A549 (cell line): ENCODE measurements at places on chromosomes 1 and 21. TPM values are rescaled to one million over a fixed set of nuclear protein-coding genes. Genes with fewer than 3 reads are reported as not detected.
A peak's percentile ranks its signal among the peaks of the same experiment; 100 is the strongest.

DNA sequence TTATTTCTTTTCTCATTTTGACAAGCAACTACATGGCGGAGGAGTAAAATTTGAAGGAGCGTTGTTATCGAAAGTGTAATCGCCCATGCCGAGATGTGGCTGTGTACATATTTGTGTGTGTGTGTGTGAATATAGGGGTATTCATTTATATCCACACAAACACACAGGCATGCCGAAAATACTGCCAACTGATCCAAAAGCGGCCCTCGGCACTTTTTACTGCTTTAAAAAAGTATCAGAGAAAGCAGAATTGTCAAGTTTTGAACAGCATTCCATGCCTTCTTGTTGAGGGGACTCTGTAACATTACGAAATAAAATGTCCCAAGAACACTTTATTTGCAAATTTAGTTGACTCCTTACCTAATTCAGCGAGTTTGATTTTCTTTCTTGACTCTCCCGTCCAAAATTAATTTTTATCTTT lies 1.1 kb downstream of the PBX1 start:
- DNase-seq = no peak

GRCh38 chr21:16535102-16535422 lies 805.3 kb downstream of the USP25 start:
- no peak for DNase-seq

- peak; percentile 50 for DNase-seq
Measured at GRCh38 chr1:109877317-109877771, 33.3 kb upstream of the CSF1 start.

- no peak for DNase-seq
Measured at GRCh38 chr1:88272216-88272615, 411.9 kb upstream of the PKN2 start.

Gene GJB4
- 0.04 to 0.07 TPM in 2 of 3 replicates, not detected in the other for polyA plus RNA-seq

- DNase-seq = no peak
Measured at GRCh38 chr1:156420205-156421061, 51.4 kb downstream of the RHBG start.

- peak; percentile 38 for DNase-seq
Measured at GRCh38 chr1:75083848-75084514, 50.2 kb upstream of the LHX8 start.

GRCh38 chr1:115280064-115280463 lies 58.0 kb downstream of the NGF start:
- DNase-seq = no peak

Gene DMBX1
- 1.1 to 2.2 TPM (median 1.7 TPM) in 3 replicates for polyA plus RNA-seq

- DNase-seq = peak; percentile 25
Measured at GRCh38 chr1:193019442-193020026, 39.6 kb downstream of the UCHL5 start.

DNA sequence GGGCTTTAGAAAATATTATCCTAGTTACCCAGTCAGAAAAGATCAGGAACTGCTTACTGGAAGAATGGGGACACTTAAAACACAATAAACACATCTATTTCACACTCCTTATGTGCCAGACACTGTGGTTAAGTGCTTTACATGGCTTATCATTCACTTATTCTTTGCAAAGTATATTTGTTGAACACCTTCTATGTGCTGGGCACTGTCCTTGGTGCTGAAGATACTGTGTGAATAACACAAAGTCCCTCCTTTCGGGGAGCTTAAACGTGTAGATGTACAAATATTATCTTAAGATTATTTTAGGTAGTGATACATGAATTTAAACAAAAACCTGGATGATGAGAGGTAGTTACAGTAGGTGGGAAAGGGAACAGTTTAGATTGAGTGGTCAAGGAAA lies 169.3 kb downstream of the ST6GALNAC5 start:
- DNase-seq = no peak

DNA sequence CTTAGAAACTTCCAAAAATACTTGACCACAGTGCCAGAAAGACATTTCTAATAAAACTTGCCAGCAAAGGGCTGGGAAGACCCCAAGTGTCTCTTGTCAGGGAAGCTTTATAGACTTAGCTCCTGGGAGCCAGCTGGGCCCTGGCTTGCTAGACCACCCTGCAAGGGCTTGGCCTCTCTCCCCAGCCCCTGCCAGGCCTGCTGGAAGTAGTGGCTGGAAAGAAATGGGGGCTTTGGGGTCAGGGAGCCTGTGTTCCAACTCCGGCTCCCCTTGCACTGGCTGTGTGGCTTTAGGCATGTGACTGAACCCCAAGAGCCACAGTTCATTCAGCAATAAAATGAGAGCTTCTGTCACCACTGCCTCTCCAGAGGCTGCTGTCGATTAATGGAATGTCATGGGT lies 31.1 kb downstream of the H3-3A start:
- DNase-seq = no peak

DNA sequence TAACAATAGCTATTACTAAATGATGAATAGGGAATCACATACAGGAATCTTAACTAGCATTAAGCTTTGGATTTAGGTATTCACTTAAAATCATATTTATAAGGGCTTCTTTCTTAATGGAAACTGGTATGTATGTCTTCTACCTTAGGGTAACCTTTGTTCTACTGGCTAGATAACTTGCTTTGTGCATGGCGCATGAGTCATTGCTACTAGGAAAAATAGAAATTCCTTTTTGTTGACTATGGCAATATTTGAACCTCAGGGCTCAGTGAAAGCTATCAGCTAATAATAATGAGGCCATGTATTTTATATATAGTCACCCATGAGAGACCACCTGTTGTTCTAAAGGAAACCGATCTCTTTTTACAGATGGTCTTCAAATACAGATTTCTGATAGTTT lies 72.5 kb downstream of the RPS6KC1 start:
- DNase-seq = no peak

- no peak for DNase-seq
Measured at GRCh38 chr1:12179111-12179519, 12.3 kb downstream of the TNFRSF1B start.

DNA sequence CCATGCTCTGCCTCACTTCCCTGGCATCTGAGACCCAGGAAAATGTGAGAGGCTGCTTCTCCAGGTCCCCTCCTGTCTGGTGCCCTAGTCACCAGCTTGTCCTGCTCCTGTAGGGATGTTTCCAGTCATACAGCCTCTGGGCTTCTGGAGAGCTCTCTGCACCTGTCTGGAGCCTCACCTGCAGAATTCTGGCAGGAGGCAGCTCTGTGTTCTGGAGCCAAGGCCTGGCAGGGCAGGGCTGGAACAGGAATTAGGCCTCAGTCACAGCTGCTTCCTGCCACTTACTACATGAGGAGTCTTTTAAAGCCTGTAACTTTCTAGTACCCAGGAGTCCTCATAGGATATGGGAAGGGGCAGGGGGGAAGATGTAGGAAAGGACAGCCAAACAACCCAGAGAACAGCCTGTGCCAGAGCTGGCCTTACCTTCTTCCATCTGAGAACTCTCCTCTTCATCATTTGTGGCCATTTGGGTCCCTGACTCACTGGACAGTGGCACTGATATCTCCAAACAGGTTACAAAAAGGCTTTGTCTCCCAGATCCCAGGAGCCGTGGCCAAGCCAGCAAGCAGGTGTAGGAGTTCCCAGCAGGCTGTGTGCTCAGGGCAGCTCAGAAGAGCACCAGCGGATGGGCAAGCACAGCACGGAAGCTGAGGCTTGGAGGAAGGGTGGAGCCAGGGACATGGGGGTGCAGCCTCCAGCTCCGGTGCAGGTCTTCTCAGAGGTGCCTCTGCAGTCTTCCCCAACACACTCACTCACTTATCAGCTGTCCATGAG lies 31.4 kb upstream of the ARTN start:
- no peak for DNase-seq

DNA sequence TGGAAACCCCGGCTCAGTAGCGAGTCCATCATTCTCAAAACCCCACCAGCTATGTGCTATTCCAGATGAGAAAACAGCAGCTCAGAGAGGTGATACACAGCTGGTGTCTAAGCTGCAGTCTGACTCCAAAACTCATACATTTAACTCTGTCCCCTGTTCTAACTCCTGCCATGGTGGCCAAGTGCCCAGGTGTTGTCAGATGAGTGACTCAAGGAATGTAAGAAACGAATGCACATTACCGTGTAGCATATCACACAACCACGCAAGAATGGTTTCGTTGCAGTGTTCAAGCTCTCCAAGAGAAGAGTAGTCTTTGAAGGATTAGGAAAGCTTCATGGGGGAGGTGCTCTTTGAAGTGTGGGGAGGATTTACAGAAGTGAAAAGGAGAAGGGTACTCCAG lies 4.7 kb upstream of the XKR8 start:
- no peak for DNase-seq

DNA sequence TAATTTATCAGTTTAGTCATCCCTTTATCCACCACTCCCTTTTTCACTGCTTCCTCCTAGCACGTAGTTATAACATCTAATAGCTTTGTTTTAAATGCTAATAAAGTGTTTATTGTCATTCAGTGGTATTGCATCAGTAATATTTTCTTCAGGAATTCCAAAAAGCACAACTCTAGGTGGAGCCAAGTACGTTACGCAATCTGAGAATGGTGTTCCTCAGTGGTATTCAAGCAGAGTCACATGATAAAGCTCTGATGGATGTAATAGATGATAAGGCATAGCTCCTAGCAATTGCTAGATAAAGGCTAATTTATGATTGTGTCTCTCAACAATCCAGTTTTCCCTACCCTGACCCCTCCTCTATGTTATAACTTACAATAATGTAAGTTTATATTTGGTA lies 494.6 kb upstream of the ADGRL4 start:
- no peak for DNase-seq

GRCh38 chr21:40602080-40602479 lies 244.9 kb downstream of the DSCAM start:
- no peak for DNase-seq

DNA sequence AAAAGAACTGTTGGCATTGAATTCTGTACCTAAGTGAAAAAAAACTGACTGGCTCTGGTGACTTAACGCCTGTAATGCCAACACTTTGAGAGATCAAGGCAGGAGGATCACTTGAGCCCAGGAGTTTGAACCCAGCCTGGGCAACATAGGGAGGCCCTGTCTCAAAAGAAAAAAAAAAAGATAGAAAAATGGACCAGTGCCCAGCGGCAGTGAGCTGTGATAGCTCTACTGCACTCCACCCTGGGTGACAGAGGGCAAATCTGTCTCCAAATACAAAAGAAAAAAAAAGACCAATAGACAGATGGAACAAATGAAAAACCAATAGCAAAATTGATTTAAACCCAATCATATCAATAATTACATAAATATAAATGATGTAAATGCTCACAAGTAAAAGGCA lies 674 bp upstream of the AKR7A3 start:
- DNase-seq = no peak

Gene TMEM269
- 0.08 to 0.21 TPM (median 0.15 TPM) in 3 replicates for polyA plus RNA-seq

- no peak for DNase-seq
Measured at GRCh38 chr1:203478231-203478630, 2.6 kb downstream of the PRELP start.

DNA sequence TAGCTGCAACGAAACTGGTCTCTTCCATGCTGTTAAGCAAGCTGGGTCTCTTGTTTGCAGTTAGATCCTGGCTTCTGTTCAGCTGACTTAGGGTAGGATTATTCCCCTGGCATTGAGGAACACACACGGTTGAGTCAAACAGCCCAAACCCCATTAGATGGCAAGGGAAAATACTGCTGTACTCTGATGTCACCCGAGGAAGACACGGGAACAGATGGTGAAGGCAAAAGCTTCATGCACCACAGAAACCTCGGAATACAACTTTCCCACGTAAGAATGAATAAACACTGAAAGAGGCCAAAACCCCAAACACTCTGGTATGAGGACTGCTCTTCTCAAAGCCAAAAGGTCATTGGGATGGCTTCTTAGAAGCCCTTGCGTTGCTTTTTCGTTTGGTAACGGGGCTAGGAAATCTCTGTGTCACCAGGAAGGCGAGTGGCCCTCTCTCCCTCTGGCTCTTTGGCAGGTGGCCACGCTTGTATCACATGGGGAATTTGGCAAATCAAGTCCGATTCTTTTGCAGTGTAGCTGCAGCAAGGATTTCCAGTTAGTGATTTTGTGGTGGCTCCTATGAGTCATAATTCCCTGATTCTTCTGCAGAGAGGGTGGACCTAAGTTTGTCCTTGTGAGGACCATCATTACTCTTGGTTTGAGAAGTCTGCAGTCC lies 16.7 kb upstream of the LYST start:
- DNase-seq = no peak

Gene FCGR3A
- not detected in 3 replicates for polyA plus RNA-seq

DNA sequence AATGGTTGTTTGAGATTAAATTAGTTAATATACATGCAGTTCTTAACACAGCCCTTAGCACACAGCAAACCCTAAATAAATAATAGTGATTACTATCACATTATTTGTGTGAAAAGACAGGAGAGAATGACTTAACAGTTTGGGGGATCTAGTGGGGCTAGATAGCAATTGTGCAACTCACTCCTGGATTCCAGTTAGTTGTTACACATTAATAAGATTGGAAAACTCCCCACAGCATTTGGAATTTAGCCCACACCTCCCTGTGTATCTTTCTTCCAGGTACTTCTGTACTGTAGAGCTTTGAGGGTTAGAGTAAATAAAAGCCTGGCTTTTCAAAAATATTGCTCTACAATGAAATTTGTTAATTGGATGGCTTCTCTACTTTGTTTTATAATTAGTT lies 93.2 kb downstream of the KCTD3 start:
- DNase-seq = no peak

DNA sequence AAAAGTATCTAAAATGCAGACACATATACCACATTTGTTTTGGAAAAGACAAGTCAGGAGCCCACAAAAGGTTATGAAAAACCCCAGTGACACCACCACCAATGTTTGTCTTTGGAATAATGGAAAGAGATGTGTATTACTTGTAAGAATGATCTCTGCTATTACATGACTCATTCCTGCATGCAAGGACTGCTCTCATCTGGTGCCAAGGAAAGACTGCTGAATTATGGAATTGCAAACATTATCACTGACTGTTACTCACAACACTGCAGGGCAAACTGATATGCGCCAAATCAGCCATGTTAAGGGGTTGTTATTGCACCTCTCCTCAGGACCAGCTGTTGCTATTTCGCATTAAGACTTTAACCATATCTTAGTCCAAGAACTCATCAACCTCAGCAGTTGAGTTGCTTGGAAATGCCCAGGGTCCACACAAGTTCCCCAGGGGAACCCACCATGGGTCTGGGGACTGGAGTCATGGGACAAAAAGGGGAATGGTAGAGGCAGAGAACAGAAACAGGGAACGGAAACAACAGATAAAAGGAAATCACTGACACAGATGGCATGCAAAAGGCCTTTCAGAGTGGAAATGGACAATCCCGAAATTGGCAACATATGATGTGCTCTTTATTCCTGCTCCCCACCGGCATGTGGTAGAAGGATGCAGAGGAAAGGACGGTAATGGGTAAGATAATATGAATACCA lies 34.4 kb downstream of the CAPZB start:
- DNase-seq = peak; percentile 57

- no peak for DNase-seq
Measured at GRCh38 chr1:12435639-12436344, 182.2 kb downstream of the DHRS3 start.

DNA sequence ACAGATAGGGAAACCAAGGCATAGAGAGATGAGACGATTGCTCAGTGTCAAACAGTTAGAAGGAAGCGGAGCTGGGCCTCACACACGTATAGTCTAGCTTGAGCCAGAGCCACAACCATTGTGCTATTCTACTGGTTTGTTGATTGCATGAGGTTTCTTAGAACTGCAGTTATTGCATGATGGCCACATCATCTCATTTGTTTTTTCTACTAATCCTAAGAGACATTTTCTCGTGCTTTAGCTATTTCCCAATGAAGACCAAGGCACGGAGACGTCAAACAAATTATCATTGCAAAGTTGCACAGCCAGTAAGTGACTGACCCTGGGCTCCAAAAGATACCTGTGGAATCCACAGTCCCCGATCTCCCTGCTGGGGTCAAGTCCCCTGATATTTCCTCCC lies 25.1 kb upstream of the ZNF362 start:
- no peak for DNase-seq
